Glomerular endothelial cell (primary cell): ENCODE measurements at places on chromosomes 1 and 21. TPM values are rescaled to one million over a fixed set of nuclear protein-coding genes. Genes with fewer than 3 reads are reported as not detected.

- DNase-seq = no peak
Observed at GRCh38 chr1:234369784-234370183, 3.5 kb upstream of the COA6 start.

- no peak for DNase-seq
Observed at GRCh38 chr21:24223624-24224023, 1383.7 kb downstream of the MRPL39 start.

- no peak for DNase-seq
Observed at GRCh38 chr1:173356191-173356762, 120.9 kb upstream of the PRDX6 start.

- DNase-seq = no peak
Observed at GRCh38 chr1:25927521-25928265, 21.5 kb upstream of the STMN1 start.

DNA sequence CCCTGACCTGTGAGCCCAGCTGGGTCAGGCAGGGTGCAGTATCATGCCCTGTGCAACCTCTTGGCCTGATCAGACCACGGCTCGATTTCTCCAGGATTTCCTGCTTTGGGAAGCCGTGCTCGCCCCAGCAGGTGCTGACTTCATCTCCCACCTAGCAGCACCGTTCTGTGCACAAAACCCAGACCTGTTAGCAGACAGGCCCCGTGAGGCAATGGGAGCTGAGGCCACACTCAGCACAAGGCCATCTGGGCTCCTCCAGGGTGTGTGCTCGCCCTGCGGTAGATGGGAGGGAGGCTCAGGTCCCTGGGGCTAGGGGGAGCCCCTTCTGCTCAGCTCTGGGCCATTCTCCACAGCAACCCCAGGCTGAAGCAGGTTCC lies 29.6 kb downstream of the SLC19A1 start:
- DNase-seq = no peak

DNA sequence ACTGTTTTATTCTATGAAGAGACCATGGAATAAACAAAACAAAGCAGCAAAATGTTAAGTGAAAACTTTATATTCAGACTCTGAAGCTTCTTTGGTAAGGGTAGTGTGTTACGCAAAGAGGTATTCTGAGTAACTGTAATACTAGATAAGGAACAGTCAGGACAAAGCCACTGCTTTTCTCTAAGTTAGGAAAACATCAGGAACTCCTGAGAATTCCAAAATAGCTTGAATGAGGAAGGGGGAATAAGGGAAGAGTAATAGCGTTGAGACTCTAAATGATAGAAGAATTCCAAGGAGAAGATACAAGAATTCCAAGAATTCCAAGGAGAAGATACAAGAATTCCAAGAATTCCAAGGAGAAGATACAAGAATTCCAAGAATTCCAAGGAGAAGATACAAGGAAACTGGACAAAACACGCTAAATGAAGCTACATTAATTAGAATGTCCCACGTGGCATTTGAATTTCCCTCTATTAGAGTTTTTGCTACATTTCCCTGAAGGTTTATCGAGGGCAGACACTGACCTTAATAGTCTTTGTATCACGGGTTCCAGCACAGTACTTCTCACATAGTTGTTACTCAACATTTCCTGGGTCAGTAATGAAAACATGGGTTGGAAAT lies 71.5 kb downstream of the SMYD3 start:
- DNase-seq = no peak

DNA sequence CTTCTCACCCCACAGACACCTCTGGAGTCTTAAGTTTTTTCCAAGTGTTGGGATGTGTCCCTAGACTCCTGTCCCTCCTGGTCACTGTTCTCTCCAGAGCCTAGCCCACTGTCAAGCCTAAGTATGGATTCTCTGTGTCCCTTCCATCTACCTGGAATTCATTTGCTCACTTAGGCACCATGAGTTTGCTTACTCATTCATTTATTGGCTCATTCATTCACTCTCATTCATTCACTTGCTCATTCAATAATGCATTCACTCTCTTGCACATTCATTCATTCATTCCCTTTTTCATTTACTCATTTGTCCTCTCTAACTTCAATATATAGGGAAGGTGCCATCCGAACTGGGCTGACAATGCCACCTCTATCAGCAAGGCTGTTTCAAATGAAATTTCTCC lies 1.6 kb downstream of the S100A16 start:
- no peak for DNase-seq

DNA sequence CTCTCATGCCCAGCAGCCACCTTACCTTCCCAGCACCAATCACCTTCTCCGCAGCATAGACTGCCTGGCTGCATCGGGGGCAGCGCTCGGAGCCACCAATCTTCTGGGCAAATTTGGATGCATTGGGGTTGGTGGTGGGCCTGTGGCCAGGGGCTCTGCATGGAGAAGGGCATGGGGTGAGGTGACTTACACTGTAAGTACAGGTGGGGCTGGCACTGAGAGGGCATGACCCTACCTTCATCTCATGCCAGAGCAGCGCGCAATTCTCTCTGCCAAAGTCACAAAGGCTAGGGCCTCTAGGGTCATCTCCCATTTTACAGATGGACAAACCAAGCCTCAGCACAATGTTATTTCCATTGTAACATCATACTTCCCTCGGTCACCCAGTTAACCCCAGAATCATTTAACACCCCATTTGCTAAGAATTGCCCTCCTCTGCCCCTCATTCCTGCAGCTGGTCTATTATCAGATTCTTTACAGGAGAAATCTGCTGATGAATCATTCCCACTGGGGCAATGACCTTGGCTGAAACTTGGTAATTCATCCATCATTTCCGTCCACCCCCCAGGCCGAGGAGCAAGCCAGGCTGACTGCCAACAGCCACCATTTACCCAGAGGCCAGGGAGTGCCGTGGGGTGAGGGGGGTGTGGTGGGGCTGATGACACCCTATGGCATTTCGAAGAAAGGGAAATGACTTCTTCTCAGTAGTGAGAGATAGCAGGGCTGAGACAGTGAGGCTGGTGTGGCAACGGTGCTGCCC lies 17.9 kb downstream of the CSRP1 start:
- DNase-seq = peak; percentile 83

GRCh38 chr1:235859789-235860188 lies 6.9 kb downstream of the LYST start:
- DNase-seq = no peak

DNA sequence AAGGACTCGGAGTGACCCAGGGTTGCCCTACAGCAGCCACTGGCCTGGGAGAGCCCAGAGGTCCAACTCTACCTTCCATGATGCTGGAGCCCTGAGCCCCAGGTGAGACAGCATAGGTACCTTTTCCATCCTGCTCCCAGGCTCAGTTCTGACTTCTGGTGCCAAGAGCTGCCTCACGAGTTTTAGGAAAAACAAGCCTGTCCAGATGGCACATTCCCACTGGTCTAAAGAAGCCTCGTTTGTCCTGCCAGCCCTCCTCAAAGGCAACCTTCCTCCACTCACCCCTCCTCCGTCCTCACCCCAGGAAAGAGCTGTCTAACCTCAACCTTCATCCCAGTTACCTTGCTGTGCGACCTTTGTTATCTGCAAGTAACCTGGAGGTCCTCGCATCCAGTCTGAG lies 53.5 kb upstream of the PRELP start:
- no peak for DNase-seq

DNA sequence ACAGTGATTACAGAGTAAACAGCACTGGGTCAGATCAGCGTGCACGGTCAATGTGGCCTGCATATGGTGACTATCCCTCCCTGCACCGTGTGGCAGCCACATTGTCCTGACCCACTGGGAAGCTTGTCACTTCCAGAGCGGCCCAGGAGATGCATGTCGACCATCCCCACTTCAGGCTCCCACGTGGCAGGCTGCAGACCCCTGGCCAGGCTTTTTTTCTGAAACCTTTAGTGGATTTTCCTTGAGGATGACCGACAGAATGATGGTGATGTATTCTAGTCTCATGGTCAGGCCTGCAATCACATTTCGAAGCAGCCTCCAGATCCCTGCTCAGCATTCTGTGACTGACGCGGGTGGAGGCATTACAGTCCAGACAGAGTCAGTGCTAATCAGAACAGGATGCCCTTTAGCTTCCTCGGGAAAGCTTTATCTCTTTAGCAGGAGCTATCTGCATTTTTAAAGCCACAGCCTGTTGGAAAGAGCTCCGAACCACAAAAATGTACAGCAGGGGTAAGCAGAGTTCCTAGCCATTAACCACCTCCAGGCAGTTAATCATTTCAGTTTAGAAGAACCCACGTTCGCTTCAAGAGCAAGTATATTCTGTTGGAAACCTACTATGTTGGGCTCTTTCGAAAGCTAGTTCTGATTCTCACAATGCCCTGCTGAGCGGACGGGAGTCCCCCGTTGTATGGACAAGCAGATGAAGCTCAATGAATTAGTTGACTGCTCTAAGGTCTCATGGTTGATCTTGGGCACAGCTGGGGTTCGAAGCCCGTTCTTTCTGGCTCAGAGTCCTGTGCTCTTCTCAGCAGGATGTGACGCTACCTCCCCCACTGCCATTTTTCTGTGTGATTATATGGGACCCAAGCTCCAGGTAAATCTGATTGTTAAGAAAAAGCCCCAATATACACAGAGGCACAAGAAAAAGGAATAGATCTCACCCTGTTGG lies 56.5 kb downstream of the IRF2BP2 start:
- no peak for DNase-seq

DNA sequence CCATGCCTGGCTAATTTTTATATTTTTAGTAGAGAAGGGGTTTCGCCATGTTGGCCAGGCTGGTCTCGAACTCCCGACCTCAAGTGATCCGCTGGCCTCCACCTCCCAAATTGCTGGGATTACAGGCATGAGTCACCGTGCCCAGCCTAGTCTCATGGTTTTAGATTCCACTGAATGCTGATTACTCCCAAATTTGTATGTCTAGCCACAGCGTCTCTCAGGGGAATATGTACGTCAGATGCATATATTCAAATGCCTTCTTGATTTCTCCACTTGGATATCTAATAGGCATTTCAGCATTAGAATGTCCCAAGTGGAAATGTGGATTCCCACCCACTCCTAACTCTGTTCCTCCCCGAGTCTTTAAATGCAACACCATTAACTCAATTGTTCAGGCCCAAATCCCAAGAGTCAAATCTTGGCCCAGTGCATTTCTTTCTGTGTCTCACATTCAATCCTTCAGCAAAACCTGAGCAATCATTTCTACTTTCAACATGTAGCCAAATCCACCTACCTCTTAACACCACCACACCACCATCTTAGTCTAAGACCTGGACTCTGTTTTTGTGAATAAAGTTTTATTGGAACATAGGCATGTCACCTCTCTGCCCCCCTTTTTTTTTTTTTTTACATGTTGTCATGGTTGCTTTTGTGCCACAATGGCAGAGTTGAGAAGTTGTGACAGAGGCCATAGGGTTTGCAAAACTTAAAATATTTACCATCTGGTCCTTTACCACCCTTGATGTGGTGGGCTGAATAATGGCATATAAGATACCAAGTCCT lies 9.8 kb upstream of the CAMTA1 start:
- DNase-seq = no peak

DNA sequence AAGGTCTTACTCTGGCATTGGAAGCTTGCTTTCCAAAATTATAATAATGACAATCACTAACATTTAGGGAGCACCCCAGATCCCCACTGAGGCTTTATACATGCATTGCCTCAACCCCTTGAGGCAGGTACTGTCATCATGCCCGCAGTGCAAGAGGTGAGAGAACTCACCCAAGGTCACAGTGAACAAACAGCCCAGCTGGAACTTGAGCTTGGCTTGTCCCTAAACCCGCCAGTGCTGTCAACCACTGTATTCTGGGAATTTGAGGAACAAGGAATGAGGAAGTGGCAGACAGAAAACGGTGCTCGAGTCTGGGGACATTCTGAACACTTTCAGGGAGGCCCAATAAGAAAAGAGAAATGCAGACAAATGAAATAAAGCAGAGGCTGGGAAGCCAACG lies 34.6 kb upstream of the TLR5 start:
- DNase-seq = no peak

WDR64 gene
- not detected in 2 replicates for total RNA-seq

KLHDC7A gene
- total RNA-seq = 0.15 TPM in 1 of 2 replicates, not detected in the other
